HAP-1 (cell line): ENCODE measurements at places on chromosomes 12 and 14.

- DNase-seq = no peak
These were observed 65.4 kb downstream of the C14orf132 start for GRCh38 chr14:96104469-96105057.

DNA sequence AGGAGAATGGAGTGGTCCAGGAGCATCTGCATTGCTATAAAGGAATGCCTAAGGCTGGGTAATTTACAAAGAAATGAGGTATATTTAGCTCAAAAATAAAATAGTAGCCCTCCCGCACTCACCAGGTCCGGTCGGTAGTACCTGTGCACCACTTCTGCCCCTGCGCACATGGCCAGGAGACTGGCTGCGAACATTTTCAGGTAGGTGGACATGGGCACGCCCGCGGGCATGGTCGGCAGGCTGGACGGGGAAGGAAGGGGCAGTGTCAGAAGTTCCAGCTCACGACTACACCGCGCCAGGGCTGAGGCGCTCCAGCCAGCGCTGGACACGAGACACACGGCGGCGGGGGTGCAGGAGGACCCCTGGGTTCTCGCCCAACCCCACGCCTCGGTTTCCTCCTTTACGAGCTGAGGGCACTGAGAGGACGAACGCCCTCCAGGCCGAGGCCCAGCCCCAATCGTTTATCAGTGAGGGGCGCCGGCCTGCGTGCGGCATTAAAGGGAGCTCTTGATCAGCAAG lies 9.1 kb upstream of the TDG start:
- DNase-seq = no peak

- peak; percentile 58 for DNase-seq
These were observed 70.8 kb downstream of the SRGAP1 start for GRCh38 chr12:63915105-63915800.

DNA sequence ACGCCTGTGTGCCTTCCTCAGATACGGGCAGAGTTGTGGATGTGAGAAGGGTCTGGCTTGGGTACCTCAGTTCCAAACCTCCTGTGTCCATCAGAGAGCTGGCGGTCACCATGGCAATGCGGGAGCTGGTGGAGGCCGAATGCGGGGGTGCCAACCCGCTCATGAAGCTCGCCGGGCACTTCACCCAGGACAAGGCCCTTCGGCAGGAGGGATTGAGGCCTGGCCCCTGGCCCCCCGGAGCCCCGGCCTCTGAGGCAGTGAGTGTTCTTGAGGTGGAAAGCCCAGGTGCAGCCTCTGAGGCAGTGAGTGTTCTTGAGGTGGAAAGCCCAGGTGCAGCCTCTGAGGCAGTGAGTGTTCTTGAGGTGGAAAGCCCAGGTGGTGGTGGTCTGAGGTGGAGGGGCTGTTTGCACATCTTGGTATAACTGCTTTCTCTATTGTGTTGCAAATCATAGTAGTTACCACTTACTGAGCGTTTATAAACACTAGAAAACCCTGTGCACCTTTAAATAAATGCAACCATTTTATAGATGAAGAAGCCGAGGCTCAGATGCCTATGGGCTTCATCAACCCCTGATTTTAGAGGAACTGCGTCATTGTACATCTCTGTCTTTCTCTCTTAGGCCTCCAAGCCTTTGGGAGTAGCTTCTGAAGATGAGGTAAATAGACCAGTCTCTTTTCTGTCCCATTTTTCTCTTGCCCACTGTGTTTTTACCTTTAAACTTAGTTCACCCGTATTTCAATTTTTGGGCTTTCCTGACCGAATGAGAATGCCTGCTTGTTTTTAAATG lies 976 bp downstream of the PEX5 start:
- DNase-seq = no peak

DNA sequence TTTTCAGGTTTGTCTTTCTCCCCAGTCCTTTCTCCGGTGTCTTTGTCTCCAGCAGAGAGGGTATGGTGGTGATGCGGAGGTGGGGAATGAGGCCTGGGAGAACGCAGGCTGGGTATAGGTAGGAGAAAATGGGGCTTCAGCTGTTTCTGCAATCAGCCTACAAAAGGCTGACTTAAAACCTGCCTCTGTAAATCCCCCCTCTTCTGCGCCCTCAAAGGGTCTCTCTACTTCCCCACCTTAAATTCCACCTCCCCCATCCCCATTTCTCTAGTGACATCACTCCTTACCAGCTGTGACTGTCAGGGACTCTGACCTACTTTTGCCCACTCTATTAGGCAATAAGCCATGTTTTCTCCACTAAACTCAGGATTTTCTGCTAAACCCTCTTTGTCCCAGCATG lies 8.1 kb upstream of the RIMKLB start:
- no peak for DNase-seq

DNA sequence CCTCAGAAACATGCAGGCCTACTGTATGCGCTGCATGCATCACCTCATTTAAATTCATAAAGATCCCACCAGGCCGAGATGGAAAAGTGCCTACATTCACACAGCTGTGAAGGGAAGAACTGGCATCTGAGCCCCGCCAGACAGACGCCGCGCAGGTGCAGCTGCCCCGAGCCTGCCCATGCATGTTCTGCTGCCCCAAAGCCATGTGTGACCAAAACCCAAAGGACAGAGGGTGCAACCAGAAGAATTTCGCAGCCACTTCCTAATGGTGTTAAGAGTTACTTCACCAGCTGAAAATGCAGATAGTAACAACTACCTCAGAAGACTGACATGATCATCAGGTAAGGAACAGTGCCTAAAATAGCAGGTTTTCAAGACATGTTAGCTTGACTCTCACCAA lies 13.5 kb upstream of the KRT8 start:
- DNase-seq = no peak

DNA sequence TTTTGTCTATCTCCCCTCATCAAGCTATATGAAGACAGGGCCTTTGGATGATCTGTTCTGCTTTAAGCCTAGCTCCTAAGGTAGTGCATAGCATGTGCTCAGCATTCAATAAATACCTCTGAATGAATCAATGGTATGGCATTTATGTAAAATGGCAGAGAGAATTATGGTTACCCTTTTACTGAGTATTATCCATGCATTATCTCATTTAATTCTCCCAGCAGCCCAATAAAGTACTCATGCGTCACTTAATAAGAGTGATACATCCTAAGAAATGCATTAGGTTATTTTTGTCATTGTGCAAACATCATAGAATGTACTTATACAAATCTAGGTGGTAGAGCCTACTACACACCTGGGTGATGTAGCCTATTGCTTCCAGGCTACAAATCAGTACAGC lies 269.7 kb downstream of the KSR2 start:
- DNase-seq = no peak

- no peak for DNase-seq
These were observed 61.7 kb downstream of the LRFN5 start for GRCh38 chr14:41668356-41668755.

DNA sequence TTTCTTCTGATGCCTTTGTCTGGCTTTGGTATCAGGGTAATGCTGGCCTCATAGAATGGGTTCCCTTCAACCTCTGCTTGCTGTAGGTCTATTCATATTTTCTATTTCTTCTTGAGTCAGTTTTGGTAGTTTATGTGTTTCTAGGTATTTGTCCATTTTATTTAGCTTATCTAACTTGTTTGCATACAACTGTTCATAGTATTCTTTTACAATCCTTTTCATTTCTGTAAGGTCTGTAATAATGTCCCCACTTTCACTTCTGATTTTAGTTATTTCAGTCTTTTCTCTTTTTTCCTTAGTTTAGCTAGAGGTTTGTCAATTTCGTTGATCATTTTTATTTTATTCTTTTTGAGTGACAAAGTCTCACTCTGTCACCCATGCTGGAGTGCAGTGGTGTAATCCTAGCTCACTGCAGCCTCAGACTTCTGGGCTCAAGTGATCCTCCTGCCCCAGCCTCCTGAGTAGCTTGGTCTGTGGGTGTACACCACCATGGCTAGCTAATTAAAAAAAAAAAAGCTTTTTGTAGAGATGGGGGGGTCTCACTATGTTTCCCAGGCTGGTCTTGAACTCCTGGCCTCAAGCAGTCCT lies 11.7 kb downstream of the TTLL5 start:
- DNase-seq = no peak

DNA sequence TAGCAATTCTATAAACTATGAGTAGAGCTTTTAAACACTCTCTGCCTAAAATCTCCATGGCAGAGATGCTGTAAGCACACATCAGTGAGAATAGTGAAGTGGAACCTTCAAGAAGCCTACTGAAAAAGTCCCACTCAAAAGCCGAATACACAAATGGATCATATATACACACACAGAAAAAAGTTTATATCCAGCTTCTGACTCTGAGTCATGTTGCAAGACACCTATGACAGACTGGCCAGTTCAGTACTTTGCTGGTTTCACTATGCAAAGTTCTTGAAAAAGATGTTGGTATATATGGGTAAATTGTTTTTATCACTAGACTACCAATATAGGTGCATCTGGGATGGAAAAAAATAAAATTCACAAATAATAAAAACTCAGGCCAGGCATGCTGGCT lies 126.1 kb downstream of the KCNK10 start:
- no peak for DNase-seq

DNA sequence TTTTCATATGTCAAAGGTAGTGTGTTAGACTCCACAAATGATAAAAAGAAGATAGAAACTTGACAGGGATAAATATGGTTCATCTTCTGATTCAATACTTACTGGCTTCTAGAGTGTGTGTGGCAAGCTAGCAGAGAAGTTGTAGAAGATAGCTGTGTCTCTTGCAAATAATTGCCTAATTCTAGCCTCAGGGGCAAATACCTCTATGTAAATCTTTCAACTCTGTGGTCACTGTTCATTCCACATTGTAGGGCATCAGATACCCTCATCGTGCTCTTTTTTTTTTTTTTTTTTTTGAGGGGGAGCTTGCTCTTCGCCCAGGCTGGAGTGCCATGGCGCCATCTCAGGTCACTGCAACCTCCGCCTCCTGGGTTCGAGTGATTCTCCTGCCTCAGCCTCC lies 1.7 kb downstream of the OLR1 start:
- no peak for DNase-seq

- no peak for DNase-seq
These were observed 56.3 kb downstream of the ASCL1 start for GRCh38 chr12:103013741-103014300.

- DNase-seq = no peak
These were observed 62.2 kb upstream of the INSM2 start for GRCh38 chr14:35471803-35472202.

- DNase-seq = no peak
These were observed 116.9 kb upstream of the ATF1 start for GRCh38 chr12:50647031-50647430.

- no peak for DNase-seq
These were observed 136.3 kb downstream of the SCARB1 start for GRCh38 chr12:124727264-124727800.

GRCh38 chr12:81798294-81798693 lies 39.1 kb upstream of the PPFIA2 start:
- no peak for DNase-seq

DNA sequence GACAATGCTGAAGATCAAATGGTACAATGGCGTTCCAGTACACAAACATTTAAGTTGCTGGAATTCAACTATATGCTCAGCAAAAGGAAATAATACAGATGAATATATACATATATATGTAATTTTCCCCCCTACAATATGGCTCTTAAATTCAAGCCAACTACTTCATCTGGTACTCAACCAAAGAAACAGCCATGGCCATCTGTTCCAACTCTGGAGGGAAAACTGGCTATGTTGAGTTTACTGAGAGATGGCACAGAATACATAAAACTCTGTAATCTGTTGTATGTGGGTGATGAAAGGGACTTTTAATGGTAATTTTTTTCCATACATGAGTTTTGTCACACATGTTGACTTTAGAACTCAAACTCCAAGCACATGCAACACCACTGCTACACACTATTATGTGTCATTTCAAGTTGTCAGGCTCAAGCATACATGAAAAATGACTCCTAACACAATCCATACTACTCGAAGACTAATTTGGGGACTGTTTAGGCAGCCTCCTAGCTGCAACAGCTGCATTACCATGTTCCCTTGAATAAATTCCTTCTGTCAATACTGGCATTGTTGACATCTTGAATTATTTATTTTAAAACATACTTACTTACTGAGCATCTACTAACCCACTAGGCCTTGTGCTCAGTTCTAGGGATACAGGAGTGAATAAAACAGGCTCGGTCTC lies 38.2 kb upstream of the MAP3K9 start:
- no peak for DNase-seq

- no peak for DNase-seq
These were observed 42.8 kb upstream of the CRADD start for GRCh38 chr12:93634416-93634815.

DNA sequence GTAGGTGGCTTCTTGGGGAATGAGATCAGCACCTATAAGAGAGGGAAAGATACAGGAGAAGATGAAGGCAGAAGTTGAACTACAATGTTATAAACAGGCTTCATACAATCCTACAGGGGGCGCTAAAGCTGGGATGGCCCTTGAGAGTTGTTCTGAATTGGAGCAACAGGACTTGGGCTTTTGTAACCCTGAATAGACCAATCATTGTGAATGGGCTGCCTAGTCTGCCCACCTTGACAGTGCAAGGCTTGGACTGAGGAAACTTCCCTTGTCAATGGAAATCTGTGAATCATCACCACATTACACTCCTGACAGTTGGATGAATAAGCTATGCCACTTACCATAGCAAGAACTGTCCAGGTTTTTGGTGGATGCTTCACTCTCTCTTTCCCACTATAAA lies 306.1 kb downstream of the KCNC2 start:
- peak; percentile 17 for DNase-seq

- no peak for DNase-seq
These were observed 596.1 kb downstream of the VRK1 start for GRCh38 chr14:97393244-97393643.

- no peak for DNase-seq
These were observed 32.0 kb upstream of the LMNTD1 start for GRCh38 chr12:25585021-25585523.

- no peak for DNase-seq
These were observed 469.8 kb downstream of the PCNX1 start for GRCh38 chr14:71377099-71377498.

- no peak for DNase-seq
These were observed 193.6 kb upstream of the GARIN6 start for GRCh38 chr12:99453836-99454538.

GRCh38 chr14:20799892-20800544 lies 2.6 kb downstream of the RNASE1 start:
- no peak for DNase-seq

DNA sequence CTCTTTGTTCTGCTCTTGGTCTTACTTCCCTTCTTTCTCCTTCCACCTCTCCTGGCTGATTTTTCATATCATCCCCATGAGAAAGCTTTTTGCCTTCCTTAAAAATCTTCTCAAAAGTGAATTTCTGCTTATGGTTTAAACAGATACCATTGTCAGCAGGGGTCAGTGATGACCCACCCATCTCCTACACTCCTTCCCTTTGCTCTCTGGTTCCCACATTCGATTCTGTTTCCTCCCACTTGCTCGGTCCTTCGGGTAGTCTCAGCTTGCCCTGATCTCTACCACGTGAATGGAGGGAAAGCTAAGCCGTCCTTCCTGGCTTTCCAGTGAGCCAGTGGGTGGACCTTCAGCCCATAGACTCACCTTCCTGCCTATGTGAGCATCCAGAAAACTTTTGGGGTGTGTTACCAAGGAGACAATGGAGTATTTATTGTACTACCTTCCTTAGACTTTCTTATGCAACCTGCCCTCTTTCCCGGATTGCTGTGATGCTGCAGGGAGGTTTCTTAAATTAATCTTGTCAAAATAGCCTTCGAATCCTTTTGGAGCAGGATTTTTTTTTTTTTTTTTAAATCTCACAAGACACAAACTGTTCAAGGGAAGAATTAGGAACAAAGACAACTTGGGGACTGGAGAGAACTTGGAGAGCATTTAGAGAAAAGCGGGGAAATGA lies 306.3 kb downstream of the CACNA1C start:
- DNase-seq = no peak

- no peak for DNase-seq
These were observed 49.8 kb upstream of the RAP1B start for GRCh38 chr12:68560851-68561422.

- no peak for DNase-seq
These were observed 161.6 kb upstream of the SOX5 start for GRCh38 chr12:24111086-24111485.

GRCh38 chr14:100309028-100309737 lies 2.9 kb upstream of the SLC25A29 start:
- DNase-seq = no peak
